ENCODE measurements at places on chromosomes 2 and 18. TPM values are rescaled to one million over a fixed set of nuclear protein-coding genes. Genes with fewer than 3 reads are reported as not detected.

DNA sequence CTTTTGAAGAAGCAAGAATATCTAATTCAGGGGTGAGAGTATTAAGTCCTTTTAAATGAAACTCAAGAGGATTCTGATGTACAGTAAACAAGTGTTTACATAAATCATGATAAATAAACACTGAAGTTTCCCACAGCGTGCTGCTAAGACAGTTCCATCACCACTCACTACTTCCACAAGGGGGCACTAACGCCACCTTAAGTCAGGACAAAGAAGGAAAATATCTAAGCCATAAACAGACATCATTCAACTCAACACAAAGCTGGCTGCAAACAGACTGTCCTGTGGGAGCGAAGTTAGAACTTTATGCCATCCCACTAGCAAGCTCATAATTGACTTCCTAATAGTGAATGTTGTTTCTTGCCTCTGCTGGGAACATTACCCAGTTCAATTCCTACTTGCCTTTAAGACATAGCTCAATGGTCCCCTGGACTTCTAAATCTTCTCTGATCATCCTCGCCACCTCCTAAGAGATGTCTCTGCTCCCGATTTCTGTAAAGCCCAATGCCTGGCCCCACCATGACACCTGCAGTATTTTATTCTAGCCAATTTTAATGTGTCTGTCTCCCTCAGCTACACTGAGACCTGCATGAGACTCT lies 36.5 kb downstream of the MRPL44 start:
- peak; percentile 60 for DNase-seq

- no peak for DNase-seq
Observed at GRCh38 chr2:105321875-105322646, 7.5 kb downstream of the TGFBRAP1 start.

DNA sequence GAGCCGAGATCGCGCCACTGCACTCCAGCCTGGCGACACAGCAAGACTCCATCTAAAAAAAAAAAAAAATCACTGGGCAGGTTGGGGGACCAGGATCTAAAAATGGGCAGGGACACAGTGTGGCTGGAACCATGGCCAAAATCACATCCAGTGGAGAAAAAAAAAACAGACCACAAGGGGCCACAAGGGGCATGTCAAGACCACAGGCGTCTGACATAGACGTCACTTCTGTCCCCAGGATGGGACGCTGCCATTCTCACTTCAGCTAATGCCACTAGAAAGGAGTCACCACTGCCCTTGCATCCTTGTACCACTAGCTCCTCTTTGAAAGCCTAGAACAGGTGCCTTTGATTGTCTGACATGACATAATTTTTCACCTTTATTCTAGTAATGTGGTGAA lies 2.5 kb upstream of the POMC start:
- no peak for DNase-seq

- DNase-seq, result peak; percentile 45
Observed at GRCh38 chr2:64652231-64653108, 1.2 kb downstream of the SERTAD2 start.

- DNase-seq, result no peak
Observed at GRCh38 chr2:20222769-20223406, 2.0 kb downstream of the SDC1 start.

DNA sequence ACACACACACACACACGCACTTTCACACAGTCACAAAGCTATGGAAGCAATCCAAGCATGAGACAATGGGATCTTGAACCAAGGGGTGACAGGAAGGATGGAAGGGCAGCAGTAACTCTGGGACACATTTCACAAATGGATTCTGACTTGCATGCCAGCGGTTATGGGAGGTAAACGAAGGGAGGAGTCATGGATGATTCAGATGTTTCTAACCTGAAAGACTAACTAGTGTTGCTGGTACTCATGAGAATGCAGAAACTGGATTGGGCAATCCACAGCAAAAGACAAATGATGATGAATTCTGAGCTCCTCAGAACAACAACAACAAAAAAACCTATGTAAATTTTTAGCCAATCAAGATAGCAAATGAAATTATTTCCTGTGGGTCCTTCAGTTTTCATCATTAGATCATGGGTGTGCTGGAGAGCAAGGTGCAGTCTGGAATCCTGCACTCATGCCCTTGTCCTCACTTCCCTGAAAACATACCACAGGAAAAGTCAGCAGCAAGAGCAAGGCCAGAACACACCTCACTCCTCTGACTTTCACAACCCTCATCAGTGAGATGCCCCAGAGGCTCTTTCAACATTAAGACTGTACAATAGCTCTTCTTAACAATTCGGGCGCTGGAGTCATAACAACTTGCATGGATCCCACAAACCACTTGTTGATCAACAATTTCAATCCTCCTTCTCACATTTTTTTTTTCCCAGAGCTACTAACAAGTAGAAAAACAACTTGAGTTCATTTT lies 32.6 kb downstream of the ABCA12 start:
- no peak for DNase-seq

DNA sequence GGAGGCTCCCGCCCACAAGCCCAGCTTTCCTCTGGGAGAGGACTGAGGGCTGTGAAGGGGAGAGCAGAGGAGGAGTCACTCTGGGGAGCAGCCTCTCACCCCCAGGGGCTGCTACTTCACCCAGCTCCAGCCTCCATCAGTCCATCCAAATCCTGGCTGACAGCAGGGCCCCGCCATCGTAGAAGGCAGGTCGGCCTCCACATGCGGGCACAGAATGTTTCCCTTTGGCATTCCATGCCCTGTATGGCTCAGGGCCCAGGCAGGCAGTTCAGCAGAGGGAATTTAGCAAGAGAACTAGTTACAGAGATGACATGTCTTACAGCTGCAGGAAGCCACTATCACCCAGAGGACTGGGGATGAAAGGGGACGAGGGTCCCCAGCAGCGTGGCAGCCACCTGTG lies 6.4 kb upstream of the ODC1 start:
- DNase-seq, result peak; percentile 66

DNA sequence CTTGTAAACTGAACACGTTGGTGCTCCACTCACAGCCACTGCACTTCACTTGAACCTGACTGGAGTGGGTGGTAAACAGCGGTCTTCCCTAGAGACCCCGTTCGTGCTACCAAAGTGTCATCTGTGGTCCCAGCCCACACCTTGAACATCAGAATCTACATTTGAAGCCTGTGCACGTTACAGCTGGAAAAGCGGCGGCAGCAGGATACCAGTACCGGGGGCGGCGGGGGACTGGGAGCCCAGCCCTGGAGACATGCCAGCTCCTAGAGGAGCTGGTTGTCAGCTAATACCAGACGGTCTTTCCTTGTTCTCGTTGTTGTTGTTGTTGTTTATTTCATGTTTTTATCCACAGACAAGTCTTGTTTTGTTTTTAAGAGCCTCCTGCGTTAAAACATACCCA lies 156.7 kb downstream of the WDSUB1 start:
- DNase-seq, result no peak

DNA sequence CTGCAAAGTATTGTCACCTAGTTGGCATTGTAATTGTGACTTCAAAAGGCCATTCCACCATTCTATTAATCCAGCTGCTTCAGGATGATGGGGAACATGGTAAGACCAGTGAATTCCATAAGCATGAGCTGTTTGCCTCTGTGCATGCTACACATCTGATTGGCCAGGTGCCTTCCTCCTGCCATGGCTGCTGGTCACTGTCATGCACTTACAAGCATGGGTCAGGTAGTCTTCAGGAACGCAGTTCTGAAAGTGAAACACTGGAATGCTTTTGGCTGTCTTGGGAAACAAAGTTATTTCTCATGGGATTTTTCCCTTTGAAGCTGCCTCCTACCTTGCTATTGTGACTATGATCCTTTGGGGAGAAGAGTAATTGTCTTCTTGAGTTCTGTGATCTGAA lies 267.6 kb downstream of the GBX2 start:
- DNase-seq, result no peak

DNA sequence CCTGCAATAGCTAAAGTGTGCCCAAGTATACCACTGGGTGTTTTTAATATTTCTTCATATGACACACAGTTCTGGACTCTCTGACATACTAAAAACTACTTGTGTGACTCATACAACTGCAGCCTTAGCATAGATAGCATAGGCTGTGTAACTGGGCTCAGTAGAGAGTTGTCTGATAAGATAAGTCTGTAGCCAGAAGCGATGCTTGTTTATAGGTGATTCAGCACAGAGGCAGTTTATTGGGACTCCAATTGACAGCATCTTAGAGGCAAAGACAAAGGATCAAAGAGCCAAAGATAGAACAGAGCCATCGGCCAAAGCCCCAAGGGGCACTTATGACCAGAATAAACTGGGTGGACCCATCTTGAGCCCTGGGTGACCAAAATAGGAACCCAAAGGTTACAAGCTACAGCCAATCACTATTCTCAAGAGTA lies 42.3 kb downstream of the AAK1 start:
- DNase-seq, result no peak

DNA sequence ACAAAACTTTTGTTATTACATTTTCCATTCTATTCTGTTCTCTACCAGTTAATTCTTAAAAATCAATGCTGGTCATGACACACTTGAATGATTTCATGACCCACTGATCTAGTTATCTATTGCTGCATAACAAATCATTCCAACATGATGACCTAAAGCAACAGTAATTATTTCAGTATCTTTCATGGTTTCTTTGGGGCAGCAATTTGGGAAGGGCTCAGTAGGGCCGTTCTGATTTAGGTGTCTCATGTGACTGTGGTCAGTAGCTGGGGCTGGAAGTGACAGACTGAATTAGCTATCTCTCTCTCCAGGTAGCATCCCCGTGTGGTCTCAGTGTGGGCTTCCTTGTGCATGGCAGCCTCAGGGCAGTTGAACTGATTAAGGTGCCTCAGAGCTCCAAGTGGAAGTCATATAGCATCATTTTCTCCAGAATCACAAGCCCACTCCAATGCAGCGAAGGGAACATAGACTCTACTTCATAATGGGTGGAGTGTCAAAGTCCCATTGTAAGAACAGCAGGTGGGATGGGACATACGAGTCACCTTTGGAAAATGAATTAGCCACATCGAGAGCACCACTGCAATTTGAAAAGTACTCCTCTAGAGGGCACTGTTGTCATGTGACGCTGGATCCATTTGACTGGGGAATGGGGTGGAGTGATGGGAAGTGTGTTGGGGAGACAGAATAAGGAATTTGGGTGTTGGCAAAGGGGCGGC lies 39.1 kb upstream of the FAM136A start:
- DNase-seq, result peak; percentile 15

GRCh38 chr2:44342854-44343253 lies 18.4 kb downstream of the PREPL start:
- DNase-seq, result no peak

GRCh38 chr2:139296672-139297209 lies 516.6 kb upstream of the NXPH2 start:
- no peak for DNase-seq

GRCh38 chr18:58310517-58310916 lies 266.5 kb downstream of the NEDD4L start:
- DNase-seq, result peak; percentile 73

GRCh38 chr2:208064220-208064961 lies 39.1 kb upstream of the PLEKHM3 start:
- no peak for DNase-seq

- DNase-seq, result no peak
Observed at GRCh38 chr2:187949859-187950258, 341.8 kb upstream of the GULP1 start.

DNA sequence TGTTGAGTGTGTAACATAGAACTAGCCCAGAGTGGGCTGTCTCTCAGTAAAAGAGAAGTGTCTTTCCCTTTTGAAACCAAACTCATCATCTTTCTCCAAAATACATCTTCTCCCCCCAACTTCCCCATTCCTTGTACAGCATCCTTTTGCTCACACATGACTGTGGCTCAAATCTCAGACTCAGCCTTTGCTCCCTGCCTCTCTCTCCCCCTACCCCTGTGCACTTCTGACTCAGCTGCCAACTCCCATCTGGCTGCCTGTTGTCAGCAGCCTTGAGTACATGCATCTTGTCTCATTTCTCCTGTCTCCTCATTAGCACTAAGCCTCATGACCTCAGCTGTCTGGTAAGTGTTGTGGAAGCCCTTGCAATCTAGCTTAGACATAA lies 18.1 kb upstream of the MGAT4A start:
- no peak for DNase-seq

The CD8A gene
- total RNA-seq, result 2.5 TPM

The C18orf54 gene
- total RNA-seq, result 1.3 TPM

The KCNG2 gene
- not detected for total RNA-seq

The REEP1 gene
- 6.6 TPM for total RNA-seq

The RGPD6 gene
- total RNA-seq, result 31.5 TPM

The DHRS9 gene
- 0.32 TPM for total RNA-seq

The ZNF396 gene
- total RNA-seq, result 3.9 TPM

The RAD51AP2 gene
- total RNA-seq, result 4.2 TPM

The APLF gene
- 10.2 TPM for total RNA-seq

The FAM110C gene
- 7.3 TPM for total RNA-seq

All from prostate gland (tissue), 2 donors.